ENCODE measurements at places on chromosomes 3 and 15. TPM values are rescaled to one million over a fixed set of nuclear protein-coding genes. Genes with fewer than 3 reads are reported as not detected.

Gene CRYGS
- total RNA-seq = 4.9 TPM

Gene KBTBD13
- total RNA-seq = not detected

Gene DUOX1
- not detected for total RNA-seq

Gene GPR149
- not detected for total RNA-seq

Gene PAQR5
- total RNA-seq = 1.5 TPM

Gene SLC35G2
- 7.3 TPM for total RNA-seq

Gene POPDC2
- 2.4 TPM for total RNA-seq

Gene LINS1
- 9.3 TPM for total RNA-seq

Measured in osteocyte (in vitro differentiated cells).